SHP77 treated with DMSO at 0.1 percent for 48 hours (cell line): ENCODE measurements at places on chromosomes 3 and 15.

DNA sequence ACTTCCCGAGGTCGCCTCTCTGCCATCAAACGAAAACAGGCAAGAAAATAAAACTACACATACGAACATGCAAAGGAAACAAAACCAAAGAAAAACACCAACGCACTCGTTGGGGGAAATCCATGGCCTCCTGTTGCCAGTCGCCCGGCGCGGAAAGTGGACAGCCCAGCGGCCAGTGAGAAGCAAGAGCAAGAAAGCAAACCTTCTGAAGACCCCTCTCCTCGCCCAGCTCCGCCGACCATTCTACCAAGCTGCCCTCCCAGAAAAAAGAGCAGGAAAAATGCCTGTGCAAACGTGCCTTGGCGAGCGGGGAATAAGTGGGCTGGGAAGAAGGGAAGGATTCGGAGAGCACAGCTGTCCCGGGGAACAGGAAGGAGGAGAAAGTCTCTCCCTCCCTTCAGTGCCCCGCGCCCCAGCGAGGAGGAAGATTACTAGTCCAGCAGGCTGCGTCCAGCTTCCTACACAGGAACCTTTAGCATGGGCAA lies 802 bp upstream of the NECTIN3 start:
- DNase-seq, result peak; percentile 67

GRCh38 chr3:197454014-197454413 lies 101.8 kb downstream of the BDH1 start:
- DNase-seq, result no peak

GRCh38 chr3:171851660-171852058 lies 8.5 kb downstream of the TMEM212 start:
- DNase-seq, result no peak

- DNase-seq, result no peak
Measured at GRCh38 chr3:32835961-32836360, 18.2 kb downstream of the TRIM71 start.

- no peak for DNase-seq
Measured at GRCh38 chr3:113247675-113248458, 36.5 kb downstream of the BOC start.

- DNase-seq, result no peak
Measured at GRCh38 chr3:36295296-36295695, 85.0 kb upstream of the STAC start.

DNA sequence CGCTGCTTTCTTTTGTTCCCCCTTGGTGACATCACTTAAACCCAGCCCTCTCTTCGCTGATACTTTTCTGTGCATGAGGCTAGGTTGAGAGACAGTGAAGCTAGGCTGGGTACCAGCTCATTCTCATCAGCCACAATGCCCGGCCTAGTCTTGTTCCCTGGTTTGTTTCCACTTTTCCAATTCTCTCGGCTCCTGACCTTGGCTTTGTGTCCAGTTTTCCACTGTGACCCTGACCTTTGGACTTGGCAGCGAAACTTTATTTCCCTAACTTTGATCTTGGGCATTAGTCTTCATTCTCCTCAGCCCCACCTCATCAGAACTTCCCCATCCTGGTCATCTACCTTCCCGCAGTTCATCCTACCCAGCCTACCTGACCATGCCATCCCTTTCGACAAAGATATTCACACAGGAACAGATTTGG lies 908 bp upstream of the ADPGK start:
- no peak for DNase-seq

DNA sequence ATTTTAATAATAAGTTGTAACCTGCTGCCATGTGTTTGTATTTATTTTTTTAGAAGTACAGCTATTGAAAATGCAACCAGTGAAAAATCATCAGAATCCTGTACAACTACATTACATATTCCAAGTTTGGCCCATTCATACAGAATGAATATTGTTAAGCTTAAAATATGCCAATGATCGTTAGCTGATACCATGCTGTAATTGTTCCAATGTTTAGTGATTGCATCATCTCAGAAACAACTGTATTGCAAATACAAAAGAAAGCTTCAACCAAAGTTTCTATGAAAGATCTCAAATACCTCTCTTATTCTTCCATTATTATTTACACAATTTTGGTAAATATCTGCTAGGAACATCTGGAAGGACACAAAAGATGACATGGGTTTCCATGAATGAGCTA lies 51.6 kb upstream of the ALCAM start:
- DNase-seq, result no peak

GRCh38 chr3:194042927-194043326 lies 93.0 kb upstream of the HES1 start:
- no peak for DNase-seq

DNA sequence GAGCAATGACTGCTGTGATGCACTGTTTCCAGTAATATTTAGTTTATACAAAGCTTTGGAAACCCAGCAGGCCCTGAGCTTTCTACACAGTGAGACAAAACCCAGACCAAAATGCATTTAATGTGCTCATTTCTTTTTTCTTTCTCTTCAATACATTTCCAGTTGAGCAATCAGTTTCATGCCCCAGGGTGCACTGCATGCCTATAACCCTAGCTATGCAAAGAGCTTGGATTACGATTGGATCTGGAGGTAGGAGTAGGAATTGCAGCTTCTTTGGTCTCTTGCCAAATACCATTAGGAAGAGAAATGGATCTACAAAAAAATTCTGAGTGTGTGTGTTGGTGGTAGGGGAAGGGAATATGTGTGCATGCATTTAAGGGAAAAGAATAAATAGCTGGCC lies 1001.4 kb downstream of the SQOR start:
- DNase-seq, result no peak

DNA sequence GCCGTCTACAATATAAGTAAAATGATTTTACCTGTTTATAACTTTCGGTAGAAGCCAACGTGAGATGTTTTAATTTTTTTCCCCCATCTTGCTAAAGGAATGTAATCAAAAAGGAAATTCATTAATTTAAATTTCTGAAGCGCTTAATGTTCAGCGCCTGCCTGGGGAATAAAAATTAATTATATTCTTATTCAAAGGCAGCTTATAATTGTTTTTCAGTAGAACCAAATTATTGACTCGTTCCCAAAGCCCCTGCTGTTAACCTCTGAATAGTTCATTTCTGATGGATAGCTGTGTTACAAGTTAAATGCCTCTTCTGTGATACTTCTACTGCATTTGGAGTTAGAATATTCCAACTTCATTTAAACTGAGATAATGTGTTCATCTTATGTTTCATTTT lies 51.6 kb downstream of the ARMC8 start:
- DNase-seq, result no peak

DNA sequence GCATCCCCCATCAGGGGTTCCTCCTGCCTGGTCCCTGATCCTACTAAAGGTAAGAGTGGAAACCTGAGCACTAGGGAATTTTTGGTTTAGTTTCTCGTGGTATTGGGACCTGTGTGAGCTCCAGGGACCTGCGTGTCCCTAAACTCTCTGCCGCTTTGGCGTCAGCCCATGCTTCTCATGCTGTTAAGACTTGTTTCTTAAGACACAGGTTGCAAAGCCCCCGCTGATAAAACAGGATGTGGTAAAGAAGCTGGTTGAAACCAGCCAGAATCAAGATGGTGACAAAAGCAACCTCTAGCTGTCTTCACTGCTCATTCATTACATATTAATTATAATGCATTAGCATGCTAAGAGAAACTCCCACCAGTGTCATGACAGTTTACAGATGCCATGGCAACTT lies 64.6 kb downstream of the LYZL4 start:
- DNase-seq, result no peak

DNA sequence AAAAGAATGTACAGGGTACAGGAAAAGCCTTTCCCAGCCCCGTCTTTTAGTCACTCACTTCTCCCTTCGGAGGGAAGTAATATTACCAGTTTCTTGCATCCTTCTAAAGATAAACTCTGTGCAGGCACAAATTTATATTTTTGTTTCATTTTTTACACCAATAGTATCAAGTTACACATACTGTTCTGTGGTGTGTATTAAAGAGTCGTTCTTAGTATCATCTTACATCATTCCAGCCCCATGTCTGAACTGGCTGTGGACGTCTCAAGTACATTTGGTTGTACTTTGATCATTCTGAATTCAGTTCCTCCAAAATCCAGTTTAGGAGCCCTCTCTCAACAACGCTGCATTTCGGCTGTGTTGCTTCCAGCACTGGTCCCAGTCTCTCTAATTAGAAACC lies 68.7 kb downstream of the LMLN start:
- DNase-seq, result no peak

DNA sequence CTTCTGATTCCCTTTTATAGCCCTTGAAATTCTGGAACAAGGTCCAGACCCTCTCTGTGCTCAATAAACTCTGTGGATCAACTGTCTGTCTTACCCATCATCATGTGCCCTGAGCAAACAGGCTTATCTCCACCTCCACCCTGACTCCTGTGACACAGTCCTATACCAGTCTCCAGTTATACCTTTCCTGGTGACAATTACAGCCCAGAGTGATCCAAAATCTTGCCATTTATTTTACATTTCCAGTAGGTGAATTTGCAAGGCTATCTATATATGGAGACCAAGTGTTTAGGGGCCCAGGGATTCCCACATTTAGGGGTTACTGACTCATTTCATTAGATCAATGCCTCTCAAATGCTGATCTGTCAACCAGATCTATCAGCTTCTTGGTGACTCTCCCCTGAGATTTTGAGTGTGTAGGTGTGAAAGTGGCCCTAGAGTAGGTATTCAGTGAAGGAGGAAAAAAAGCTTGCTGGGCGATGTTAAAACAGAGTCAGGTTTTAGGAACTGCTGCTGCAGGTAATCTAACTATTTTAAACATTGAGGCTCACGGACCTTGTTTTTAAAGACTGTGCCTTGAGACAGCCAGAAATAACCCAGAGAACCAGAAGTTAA lies 229.6 kb upstream of the WNT5A start:
- DNase-seq, result no peak

GRCh38 chr3:160633361-160634083 lies 43.4 kb upstream of the ARL14 start:
- DNase-seq, result no peak

GRCh38 chr15:62663547-62663946 lies 379.0 kb upstream of the TPM1 start:
- no peak for DNase-seq
